NCI-H1092 (cell line): ENCODE measurements at places on chromosomes 6 and 20.

- DNase-seq, result no peak
Measured at GRCh38 chr6:15400572-15401004, 154.7 kb downstream of the JARID2 start.

GRCh38 chr20:40681684-40682083 lies 7.4 kb downstream of the MAFB start:
- no peak for DNase-seq

DNA sequence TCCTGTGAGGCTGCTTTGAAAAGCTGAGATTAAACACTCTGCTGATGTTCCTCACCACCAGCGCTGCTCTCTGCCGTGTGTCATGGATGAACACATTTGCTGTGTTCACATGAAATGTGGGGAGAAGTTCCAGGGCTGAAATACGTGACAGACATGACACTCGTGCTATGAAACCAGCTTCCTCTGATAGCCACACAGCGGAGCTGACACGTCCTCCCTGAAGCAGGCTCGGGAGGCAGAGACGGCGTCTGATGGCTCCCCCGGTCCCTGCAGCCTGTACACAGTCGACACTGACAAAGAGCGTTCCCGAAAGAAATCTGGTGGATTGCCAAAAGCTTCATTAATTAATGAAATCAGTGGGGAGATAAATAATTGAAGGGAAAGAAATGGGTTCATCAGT lies 17.5 kb downstream of the AGPAT4 start:
- DNase-seq, result no peak

- no peak for DNase-seq
Measured at GRCh38 chr20:41049451-41049850, 20.8 kb downstream of the TOP1 start.

DNA sequence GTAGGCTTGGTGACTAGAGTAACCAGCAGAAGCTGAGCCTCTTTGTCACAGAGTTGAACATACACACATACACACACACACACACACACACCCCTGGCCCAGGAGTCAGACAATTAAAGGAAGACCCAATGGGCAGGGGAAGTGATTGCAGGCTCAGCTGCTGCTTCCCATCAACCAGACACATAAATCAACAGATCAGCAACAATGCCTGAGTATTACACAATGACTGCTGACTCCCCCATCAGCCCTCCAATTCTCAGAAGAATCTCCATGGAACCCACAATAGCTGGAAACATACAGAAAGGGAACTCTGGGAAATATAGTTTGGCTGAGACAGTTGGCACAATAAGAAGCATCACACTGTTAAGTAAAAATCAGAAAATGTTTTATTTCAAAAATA lies 270.4 kb upstream of the PLCB4 start:
- DNase-seq, result no peak

GRCh38 chr20:36744243-36744642 lies 1.6 kb downstream of the NDRG3 start:
- DNase-seq, result no peak

GRCh38 chr6:13352165-13352564 lies 23.8 kb upstream of the TBC1D7 start:
- DNase-seq, result no peak

GRCh38 chr6:77463308-77463860 lies at the start of gene HTR1B:
Gene HTR1B (minus strand): TSS chr6:77463491. CDS start chr6:77463403, 88 bp downstream.
- DNase-seq, result no peak

DNA sequence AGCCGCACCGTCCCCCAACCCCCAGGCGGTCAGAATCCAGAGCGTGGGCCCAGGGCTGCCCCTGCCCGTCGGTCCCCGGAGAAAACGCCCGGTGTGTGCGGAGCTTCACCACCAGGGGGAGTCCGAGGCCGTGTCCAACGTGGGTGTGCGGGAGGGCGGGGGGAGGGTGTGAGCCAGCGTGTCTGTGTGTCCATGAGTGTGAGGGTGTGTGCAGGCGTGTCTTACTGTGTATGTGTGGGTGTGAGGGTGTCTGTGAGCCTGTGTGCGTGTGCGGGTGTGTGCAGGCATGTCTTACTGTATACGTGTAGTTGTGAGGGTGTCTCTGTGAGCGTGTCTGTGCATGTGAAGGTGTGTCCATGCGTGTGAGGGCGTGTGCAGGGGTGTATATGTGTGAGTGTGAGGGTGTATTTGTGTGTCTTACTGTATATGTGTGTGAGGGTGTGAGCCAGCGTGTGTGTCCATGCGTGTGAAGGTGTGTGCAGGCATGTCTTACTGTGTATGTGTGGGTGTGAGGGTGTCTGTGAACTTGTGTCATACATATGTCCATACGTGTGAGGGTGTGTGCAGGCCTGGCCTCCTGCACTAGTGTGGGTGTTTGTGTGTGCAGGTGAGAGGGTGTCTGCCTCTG lies 24.6 kb upstream of the GATA5 start:
- DNase-seq, result peak; percentile 45

DNA sequence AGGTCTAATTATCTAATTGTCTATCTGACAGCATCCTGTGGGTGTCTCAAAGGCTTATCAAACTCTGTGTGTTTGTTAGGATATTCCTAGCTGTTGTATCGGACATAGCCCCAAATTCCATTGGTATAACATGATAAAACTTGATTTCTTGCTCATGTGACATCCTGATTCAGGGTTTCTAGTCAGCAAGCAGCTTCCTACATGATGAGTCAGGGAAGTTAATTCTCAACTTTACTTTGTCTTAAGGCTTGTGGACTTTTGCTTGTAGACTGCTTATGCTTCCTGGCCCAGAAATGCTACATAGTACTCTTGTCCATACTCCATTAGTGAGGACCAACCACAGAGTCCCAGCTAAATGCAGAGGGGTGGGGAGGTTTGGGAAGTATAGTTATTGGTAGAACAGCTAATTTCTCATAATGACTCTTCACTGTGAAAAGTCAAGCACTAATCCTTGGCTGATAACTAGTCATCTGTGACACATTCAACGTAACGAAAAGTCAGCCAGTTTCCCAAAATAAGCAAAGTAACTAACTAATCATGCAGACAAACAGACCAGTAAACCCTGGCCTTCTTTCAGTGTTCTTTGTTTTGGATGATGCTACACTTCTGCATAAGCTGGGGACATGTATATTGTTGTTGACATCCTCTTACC lies 25.8 kb downstream of the NKAIN2 start:
- no peak for DNase-seq

DNA sequence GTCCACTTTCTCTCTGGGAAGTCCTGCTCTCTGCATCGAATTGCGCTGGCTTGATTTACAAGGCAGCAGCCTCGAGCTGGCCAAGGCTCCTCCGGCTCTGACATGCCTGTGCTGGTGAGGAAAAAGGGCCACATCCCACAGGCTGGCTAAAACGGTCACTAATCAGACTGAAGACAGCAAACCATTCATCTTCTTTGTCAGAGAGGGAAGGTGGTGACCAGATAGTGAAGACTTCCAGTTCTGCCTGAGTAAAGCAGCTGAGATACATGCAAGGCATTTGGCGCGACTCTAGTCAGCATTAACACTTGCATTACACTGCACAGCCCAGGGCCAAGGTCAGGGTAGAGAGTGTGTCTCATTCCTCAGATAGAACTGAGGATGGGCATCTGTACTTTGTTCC lies 203.2 kb upstream of the MAP3K7 start:
- no peak for DNase-seq

GRCh38 chr6:135962731-135963130 lies 111.2 kb downstream of the PDE7B start:
- DNase-seq, result no peak

DNA sequence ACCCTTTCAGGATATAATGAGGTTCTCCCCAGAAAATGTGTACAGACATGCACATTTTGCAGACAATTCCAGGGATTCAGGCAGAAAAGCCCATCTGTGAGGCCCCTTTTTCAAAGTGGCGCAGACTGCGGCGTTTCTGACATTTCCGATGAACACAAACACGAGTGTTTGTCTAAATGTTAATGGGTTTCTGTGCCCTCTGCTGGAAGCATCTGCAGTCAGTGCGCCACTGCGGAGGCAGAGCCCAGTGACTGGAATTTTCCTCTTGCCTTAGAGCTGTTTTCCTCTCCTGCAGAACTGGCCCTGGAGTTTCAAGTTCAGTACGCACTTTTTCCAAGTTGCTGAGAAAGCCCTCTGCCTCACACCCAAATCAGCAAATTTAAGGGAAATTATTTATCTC lies 15.3 kb downstream of the ANKRD60 start:
- no peak for DNase-seq

GRCh38 chr6:73798592-73798991 lies 102.6 kb downstream of the CD109 start:
- no peak for DNase-seq

DNA sequence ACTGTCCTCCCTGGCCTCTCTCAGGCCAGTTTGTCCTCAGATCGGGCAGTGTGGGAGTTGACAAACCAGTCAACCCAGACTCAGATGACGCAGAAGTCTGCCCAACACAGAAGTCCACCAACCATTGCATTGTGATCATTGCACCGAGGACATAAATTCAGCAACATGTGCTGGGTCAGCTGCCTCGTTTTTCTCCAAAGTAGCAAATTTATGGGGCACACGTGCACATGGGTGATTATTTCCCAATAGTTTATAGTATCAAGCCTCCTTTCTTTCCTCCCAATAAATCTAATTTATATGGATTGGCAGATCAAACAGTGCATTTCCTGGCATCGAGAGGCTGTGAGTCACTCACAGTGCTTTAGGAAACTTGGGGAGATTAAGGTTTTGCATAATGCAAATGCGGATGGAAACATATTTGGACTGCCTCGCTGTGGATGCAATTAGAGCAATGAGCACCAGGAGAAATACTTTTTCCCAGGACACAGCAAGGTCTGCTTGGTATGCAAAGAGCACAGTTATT lies 413.7 kb upstream of the SULF2 start:
- no peak for DNase-seq

GRCh38 chr6:83461438-83461837 lies 30.6 kb upstream of the ME1 start:
- no peak for DNase-seq

GRCh38 chr6:34196116-34196832 lies 40.4 kb upstream of the HMGA1 start:
- peak; percentile 28 for DNase-seq

GRCh38 chr6:78910591-78911171 lies 43.3 kb downstream of the IRAK1BP1 start:
- DNase-seq, result no peak

- DNase-seq, result no peak
Measured at GRCh38 chr20:22423190-22423832, 161.1 kb downstream of the FOXA2 start.

DNA sequence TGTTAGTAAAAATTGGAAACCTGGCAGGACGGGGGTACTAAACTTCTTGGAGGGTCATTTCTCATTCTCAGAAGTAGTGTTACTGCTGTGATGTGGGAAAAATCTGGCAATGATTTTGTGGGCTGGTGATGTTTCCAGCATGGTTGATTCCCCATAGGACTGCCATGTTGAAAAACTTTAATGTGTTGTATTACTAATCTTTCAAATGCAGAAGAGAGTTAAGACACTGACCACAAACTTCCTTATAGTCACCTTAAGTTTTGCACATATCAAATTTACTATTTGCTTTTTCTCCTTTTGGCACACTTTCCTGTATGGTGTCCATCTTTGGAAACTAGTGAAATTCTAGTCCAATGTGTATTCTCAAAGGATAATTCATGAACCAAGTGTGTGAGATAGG lies 236.2 kb upstream of the TAB2 start:
- DNase-seq, result no peak
